ENCODE measurements at places on chromosomes 6 and 20. TPM values are rescaled to one million over a fixed set of nuclear protein-coding genes. Genes with fewer than 3 reads are reported as not detected.

IL17A gene
- not detected for total RNA-seq

PACRG gene
- not detected for total RNA-seq

APCDD1L gene
- total RNA-seq, result not detected

CLVS2 gene
- not detected for total RNA-seq

FLRT3 gene
- total RNA-seq, result not detected

SALL4 gene
- total RNA-seq, result not detected

LST1 gene
- total RNA-seq, result 4.2 TPM

MOG gene
- not detected for total RNA-seq

C20orf144 gene
- total RNA-seq, result 0.31 TPM

All from OCI-LY7 (cell line).